Effector memory CD4-positive, alpha-beta T cell (primary cell): ENCODE measurements at places on chromosomes 6 and 20.

DNA sequence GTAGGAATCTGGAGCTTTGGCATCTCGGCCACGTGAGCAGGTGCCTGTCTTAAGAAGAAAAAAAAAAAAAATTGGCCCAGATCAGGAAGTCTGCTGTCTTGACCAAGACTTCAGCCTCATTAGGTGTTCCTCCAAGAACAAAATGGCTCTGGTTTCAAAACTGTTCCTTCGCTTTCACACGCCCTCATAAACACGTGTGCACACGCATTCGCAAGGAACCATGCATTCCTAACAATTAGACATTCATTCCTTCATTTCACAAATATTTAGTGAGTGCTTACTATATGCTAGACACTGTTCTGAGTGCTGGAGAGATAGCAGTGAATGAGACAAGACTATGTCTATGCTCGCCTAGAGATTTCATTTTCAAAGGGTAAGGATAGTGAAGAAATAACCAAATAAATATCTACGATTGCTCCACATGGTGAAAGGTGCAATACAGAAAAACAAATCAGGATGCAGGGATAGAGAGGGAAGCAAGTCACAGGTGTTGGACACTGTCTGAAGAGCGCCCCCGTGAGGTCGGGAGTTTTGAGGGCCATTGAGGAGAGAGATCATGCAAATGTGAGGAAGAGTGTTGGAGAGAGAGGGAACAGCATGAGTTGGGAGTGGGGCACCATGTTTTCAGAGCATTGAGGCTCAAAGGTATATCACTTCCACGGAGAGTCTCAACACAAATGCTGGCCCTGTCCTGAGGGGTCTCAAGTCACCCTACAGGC, 53.3 kb downstream of the CCDC170 start:
- no peak for DNase-seq

- no peak for DNase-seq
Observed at GRCh38 chr6:2754911-2755310, 4.2 kb upstream of the MYLK4 start.

DNA sequence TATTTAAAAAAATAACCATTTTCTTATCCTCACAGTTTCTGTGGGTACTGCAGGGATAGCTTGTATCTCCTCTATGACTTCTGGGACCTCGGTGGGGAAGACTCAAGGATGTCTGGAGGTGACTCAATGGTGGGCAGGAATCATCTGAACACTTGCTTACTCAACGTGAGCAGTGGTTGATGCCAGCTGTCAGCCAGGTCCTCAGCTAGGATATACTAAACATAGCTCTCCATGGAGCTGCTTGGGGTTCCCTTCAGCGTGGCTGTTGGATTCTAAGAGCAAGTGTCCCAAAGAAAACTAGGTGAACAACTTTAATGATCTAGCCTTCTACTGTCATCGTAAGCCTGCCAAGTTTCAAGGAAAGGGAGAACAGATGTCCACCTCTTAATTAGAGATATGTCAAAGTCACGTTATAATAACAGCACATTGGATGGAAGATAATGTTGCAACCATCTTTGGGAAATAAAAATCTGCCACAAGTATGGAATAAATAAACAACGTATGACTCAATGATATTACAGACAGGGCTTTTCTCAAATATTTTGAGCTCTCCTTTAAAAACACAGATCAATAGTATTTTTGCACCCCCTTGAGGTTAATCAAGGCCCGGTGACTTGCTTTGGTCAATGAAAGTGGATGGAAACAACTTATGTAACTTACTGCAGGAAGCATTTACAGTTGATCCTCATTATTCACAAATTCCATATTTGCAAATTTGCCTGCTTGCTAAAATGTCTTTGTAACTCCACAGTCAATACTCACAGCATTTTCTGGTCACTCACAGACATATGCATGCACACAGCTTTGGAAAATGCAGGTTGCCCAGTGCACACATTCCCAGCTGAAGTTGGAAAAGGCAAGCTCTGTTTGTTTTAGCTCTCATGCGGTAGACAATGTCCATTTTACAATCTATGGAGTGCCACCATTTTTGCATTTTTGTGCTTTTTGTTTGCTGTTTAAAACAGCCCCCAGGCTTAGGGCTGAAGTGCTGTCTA, 6.6 kb upstream of the HEBP2 start:
- no peak for DNase-seq

GRCh38 chr6:64672651-64673050, 1034.4 kb downstream of the EYS start:
- DNase-seq, result no peak

DNA sequence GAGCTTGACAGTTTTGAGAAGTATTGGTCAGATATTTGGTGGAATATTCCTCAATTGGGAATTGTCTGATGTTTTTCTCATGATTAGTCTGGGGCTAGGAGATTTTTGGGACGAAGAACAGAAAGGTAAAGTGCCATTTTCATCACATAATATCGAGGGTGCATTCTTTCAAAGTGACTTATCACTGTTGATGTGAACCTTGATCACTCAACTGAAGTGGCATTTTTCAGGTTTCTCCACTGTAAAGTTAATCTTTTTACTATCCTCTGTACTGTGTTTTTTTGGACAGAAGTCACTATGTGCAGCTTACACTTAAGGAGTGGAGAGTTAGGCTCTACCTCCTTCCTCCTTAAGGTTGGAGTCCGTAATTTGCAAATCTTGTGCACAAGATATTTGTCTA, 39.2 kb downstream of the PTCHD4 start:
- DNase-seq, result no peak

DNA sequence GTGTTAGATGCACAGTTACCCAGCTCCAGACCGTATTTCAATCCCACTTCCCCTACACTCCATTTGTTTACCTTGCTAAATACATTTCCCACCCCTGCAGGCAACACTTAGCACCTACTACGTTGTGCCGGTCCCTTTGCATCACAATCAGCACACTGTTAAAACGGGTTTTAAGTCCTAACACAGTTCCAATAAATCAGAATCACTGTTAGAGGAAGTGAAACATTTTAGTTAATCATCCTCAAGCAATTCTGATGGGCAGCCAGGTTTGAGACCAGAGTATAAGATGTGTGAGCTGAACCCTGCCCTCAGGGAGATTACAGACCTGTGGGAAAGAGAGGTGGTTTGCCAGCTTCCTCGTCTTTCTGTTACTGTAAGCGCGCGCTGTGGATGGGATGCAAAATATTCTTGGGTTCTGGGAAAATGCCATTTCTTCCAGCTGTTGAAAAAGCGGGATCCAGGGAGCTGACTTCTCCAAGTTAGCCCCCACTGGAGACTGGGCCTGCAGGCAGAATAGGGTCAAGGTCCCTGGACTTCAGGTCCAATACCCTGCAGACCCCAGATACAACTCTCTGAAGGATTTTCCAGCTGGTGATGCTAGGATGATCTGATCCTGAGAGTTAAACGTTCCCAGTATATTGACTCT, 3.1 kb downstream of the ZCCHC3 start:
- DNase-seq, result no peak

DNA sequence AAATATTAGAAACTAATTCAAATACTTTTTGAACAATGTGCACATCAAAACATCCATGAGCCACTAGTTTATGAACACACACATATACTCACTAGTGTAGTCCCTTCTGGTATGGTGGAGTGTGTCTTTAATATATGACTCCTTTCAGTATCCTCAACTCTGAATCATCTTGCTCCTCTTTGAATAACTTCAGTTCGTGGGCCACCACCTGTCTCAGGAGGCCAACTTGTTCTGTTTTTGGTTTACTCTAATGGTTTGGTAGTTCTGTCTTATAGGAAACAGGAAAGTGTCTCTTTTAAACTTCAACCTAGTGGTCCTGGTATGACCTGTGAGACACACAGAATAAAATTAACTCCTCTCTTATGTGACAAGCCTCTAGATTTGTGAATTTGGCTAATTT, 55.6 kb downstream of the ZNF292 start:
- DNase-seq, result no peak

DNA sequence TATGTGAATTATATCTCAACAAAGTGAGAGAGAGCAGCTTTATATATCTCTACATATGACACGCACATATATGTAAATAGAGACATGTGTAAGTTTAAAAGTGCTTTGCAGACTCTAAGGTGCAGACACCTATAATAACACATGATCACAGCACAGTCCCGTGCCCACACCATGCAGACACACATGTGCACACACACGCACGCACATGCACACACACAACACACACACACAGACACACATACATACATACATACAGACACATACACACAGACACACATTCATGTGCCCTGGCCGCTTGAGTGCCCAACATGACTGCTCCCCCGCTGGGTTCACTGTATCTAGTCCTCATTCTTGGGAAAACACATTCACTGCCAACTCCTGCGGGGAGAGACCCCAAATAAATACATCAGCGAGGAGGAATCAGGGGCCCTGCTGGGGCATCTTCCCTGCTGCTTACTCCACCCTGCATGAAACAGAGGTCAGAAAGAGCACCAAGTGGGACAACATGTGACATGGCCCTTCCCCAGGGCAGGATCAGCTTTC, 121.3 kb downstream of the BMP7 start:
- DNase-seq, result no peak

DNA sequence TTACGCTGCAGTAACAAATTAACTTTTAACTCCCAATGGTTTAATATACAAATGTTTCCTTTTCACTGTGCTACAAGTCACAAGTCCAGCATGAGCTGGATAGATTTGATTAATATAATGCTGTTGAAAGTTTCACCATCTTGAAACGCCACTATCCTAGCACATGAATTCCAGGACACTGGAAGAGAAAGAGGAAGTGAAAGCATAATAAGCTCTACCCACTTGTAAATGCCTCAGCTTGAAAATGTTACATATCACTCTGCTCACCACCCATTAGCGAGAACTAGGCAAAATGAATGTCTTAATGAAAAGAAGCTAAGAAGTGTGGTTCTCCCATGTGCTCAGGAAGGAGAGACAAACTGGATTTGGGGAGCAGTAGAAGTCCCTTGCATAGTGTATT, 46.9 kb downstream of the PCSK2 start:
- no peak for DNase-seq

- no peak for DNase-seq
Observed at GRCh38 chr20:25223179-25223661, 24.7 kb upstream of the PYGB start.

GRCh38 chr20:43583133-43583864, 7.4 kb upstream of the IFT52 start:
- no peak for DNase-seq

DNA sequence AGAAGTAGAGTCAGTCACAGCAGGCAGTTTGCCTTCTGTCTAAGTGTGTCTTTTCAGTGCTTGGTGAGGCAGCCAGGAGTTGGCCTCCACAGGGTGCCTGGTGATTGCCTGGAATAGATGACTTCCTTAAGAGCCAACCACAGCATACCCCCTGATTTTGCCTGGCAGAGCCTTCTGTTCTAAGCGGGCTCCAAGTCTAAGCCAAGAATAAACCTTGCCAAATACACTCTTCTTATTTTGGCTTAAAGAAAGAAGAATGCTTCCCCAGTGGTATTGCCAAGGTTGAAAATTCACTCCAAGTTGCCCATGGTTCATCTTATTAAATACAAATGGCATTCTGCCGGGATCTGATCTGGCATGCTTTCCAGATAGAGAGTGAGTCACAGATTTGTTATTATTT, 1424.8 kb upstream of the EYS start:
- no peak for DNase-seq

DNA sequence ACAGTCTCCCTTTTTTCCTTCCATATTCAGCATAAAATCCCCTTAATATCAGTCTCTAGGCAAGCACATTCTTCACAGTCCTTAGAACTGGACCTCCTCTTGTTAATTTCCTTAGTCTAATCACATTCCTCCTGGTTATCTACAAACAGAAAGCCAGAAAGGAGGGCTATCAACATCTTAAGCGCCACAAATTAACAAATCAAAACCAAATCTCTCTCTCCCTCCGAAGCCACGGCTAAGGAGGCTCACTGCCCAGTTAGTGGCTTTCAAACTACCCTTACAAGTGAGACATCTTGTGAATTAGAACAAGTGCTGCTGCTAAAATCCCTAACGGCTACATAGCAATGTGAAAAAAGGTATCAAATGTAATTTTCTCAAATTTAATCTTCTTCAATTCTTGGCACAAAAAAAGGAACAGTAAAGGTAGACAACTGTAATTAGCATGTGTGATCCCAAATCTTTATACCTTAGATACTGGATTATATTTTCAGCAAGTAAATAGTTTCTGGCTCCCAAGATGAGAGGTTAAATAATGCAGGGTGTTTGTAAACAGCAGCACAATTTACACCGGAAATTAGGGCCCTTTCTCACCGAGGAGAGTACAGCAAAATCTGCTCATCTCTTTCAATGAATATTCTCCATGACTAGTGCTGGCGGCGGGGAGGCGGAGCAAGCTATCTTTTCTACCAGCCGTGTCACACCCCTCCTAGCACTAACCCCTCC, 1.4 kb upstream of the TRIM39 start:
- DNase-seq, result peak; percentile 74

- no peak for DNase-seq
Observed at GRCh38 chr20:50654904-50655303, 36.4 kb downstream of the RIPOR3 start.

- no peak for DNase-seq
Observed at GRCh38 chr6:56329271-56330050, 82.1 kb upstream of the COL21A1 start.

- DNase-seq, result no peak
Observed at GRCh38 chr20:46751856-46752255, 42.4 kb downstream of the SLC2A10 start.

DNA sequence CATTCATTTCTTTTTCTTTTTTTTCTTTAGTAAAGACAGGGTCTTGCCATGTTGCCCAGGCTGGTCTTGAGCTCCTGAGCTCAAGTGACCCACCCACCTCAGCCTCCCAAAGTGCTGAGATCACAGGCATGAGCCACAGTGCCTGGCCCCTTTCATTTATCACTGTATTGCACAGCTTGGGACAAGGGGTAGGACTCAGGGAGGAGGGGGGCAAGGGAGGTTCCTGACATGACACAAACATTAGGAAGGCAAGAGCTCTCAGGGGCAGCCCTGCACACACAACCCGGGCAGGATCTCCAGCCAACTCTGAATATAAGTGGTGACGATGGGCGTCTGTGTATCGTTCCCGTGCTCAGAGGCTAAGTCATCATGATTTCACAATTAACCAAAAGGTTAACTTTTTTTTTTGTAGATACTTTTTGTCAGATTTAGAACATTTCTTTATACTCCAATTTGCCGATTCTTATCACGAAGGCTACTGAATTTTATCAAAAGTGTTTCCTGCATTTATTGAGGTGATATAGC, 19.9 kb downstream of the SLC2A4RG start:
- no peak for DNase-seq

DNA sequence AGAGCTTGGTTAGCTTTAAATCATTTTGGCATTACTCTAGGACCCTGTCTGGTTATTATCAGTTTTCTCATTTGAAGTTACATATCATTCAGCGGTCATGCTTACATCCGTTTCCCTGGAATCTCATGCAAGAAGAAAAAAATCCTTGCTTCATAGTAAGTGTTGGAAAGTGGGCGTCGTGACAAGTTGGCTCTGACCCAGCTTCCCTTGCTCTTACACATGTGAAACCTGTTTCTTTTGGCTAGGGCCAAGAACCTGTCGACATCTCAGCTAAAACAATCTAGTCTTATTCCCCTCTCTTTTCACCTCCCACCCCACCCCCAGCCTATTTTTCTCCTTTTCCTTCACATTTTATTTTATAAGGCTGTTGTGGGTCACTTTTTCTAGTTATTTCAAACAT, 45.5 kb downstream of the ANKS1A start:
- no peak for DNase-seq
